ENCODE measurements at places on chromosomes 16 and 17.

- no peak for ATAC-seq
Measured at GRCh38 chr16:86085161-86085611, 186.2 kb downstream of the IRF8 start.

GRCh38 chr16:88904676-88905365, 38.4 kb upstream of the PABPN1L start:
- ATAC-seq: no peak

- ATAC-seq: peak; percentile 59
Measured at GRCh38 chr17:4199818-4200402, 56.9 kb downstream of the CYB5D2 start.

GRCh38 chr17:12973496-12974004, 44.3 kb downstream of the ELAC2 start:
- no peak for ATAC-seq

GRCh38 chr17:55872374-55872773, 121.5 kb downstream of the PCTP start:
- no peak for ATAC-seq

DNA sequence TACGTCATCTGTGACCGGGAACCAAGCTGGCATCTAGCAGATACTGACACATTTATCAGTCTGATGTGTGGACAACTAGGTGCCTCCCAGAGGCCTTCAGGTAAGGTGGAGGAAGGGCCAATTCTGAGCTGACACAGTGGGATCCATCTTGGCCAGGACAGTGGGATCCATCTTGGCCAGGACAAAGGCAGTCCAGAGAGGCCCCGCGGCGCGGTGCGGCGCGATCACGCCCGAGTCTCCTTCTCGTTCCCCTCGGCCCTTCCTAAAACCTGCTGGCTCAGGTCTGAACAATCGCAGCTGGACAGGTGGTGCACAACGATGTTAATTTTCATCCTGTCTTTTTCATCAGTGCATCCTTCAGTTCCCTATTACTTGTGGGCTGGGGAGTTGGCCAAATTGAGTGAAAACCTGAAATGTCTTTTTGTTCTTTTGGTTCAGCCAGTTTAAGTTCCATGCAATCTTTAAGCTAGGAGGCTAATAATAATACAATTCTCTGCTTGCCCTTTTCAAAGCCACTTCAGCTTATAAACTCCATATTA, 486 bp upstream of the WSB1 start:
- ATAC-seq: no peak

DNA sequence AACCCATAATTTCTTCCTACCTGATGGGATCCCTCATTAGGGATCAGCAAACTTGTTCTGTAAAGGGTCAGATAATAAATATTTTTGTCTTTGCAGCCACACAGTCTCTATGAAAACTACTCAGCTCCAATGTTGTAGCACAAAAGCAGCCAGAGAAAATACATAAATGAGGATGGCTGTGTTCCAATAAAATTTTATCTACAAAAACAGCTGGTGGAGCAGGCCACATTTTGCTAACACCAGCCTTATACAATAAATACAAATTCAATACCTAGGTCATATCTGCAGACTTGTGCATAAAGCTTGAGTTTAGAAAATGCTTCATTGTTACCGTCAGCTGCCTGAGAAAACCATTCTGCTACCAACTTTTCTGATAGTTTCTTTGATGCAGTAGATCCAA, 38.4 kb upstream of the INTS2 start:
- ATAC-seq: no peak

DNA sequence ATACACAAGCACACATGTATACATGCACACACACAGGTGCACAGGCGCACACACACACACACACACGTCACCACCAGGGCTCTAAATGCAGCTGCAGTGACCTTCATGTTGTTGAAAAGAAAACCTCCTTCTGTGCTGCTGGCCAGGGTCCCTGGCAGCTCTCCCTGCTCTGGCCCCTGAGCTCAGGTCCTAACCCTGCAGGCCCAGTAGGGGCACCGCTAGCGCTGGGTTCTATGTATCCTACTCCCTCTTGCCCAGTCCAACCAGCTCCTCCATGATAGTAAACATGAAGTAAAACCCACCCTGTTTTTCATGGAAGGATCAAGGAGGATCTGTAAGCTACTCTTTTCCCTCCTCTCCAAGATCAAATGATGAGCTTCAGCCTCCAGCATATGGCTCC, 172.8 kb downstream of the RBFOX3 start:
- ATAC-seq: no peak

GRCh38 chr16:85431431-85432124, 181.5 kb upstream of the GSE1 start:
- no peak for ATAC-seq

DNA sequence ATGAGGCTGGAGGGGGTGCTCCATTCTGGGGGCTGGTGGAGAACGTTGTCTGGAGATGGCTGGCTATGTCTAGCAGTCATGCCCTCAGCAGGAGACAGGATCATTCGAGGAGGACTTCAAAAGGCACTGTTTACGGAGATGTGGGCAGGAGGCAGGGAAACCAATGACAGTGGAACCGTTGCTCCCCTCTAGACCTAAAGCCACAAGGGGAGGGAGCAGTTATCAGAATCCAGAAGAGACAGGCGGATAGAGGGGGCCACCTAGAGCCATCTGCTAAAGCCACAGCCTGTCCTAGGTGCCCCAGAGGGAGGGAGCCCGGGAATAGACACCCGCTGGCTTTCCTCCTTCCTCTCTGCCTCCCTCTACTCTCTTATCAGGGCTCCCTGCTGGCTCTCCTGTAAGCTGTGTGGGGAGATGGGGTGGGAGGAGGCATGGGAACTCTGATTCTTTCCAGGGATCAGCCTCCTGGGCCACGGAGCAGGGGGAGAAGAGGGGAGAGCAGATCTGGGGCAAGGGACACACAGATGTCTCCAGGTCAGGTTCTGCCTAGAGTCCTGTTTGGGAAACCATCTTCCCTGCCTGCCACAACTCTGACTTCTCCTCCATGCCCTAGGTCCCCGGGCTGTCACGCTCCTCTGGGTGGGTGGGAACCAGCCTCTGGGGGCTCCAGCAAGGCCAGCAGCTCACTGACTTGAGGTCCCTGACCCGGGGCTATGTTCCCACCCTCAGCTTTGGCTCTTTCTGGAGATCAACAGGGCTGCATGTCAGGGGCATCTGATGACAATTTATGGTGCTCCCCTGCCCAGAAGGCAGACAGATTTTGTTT, 42.3 kb downstream of the IRX3 start:
- peak; percentile 14 for ATAC-seq

DNA sequence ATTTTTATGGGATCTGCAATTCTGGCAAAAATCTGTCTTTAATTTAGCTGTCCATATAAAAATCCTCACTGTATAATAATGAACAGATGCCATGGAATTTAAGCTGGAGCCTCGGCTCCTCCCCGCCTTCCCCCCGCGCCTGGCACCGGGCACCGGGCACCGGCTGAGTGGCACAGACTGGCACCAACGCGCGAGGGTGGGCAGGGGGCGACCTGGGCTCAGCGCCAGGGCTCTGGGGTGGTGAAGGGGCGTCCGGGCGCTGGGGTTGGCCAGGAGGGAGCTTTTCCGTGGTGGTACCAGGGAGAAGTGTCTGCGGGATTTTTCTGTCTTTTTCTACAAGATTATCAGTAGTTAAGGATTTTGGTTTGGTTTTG, 9.1 kb downstream of the NEUROD2 start:
- ATAC-seq: no peak

- ATAC-seq: no peak
Measured at GRCh38 chr16:70432356-70432722, 6.6 kb downstream of the ST3GAL2 start.

DNA sequence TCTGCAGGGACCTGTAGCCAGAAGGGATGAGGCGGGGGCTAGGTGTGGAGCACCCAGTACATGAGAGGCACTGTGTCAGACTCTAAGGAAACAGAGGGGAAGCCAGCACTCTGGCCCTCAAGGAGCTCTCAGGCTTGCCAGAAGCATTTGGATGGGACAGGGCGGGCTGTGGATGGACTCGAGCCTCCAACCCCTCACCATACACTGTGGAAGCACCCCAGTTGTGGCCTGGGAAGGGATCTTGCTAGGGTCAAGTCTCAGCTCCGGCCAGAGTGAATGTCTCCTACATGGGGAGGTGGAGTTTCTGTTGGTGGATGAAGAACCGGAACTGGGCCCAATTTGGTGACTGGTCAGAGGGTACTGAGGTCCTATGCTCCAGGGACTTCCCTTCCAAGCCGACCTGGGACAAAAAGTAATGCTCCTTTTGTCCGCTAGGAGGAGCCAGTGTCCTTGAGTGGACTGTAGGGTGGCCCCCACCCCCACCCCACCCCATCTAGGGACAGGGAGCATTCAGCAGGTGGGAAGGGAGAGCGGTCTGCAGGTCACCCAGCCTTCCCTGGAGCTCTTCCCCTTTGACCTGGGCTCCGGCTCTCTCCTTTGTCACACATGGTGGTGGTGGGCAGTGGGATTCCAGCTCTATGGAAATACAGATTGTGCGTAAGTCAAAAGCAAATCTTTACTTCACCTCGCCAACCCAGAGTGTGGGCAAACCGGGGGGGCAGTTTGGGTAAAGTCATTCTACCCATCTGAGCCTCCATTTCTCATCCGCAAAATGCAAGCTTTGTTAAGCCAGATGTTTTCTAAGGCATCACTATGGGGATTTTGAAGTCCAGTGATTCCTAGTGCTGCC, 20.4 kb upstream of the PHB1 start:
- no peak for ATAC-seq

DNA sequence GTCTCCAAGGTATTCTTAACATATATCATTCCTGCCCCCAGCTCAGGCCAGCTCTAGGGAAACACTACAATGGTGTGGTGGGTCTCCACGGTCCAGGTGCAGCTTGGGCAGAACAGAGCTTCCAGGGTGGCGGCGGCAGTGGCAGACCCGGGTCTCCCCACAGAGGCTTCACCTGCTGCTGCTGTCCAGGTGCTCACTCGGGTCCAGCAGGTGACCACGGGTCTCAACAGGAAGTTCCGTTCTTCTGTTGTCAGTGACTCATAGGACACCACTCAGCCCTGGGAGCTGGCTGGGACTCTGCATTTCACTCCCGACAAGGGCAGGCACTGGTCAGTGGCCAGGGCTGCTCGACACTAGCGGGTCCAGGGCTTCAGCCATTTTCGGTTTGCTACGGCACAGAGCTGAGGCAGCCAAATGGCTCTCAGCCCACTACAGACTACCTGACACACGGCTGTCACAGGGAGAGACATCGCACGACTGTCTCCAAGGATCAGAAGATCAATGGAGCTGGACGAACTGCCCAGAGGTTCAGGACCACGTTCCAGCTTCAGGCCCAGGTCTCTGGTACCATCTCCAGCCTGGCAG, 16.7 kb downstream of the MTHFSD start:
- ATAC-seq: no peak

GRCh38 chr16:87380403-87380802, 3.2 kb downstream of the FBXO31 start:
- ATAC-seq: no peak

- peak; percentile 53 for ATAC-seq
Measured at GRCh38 chr16:89918453-89919347, at the start of gene MC1R. Gene MC1R (plus strand): TSS chr16:89918862. CDS start chr16:89919259, 397 bp downstream.

DNA sequence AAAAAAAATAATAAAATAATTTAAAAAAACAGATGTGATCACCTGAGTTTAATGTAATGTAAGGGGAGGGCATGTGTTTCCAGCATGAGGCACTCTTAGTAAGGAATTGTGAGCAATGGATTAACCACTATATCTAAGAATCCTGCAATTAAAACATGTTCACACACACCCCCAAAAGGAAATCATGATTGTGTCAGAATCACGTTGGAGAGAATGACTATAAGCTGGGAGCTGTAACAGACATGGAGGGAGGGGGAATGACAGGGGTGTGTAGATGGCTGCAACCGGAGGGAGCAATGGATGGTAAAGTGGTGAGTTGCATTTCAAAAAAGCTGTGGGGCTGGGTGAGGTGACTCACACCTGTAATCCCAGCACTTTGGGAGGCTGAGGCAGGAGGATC, 13.6 kb upstream of the CCL22 start:
- no peak for ATAC-seq

- ATAC-seq: no peak
Measured at GRCh38 chr17:78832541-78832810, 8.1 kb downstream of the USP36 start.

GRCh38 chr16:74199066-74199841, 97.4 kb upstream of the PSMD7 start:
- no peak for ATAC-seq

GRCh38 chr17:19248928-19249574, 11.9 kb downstream of the EPN2 start:
- no peak for ATAC-seq

DNA sequence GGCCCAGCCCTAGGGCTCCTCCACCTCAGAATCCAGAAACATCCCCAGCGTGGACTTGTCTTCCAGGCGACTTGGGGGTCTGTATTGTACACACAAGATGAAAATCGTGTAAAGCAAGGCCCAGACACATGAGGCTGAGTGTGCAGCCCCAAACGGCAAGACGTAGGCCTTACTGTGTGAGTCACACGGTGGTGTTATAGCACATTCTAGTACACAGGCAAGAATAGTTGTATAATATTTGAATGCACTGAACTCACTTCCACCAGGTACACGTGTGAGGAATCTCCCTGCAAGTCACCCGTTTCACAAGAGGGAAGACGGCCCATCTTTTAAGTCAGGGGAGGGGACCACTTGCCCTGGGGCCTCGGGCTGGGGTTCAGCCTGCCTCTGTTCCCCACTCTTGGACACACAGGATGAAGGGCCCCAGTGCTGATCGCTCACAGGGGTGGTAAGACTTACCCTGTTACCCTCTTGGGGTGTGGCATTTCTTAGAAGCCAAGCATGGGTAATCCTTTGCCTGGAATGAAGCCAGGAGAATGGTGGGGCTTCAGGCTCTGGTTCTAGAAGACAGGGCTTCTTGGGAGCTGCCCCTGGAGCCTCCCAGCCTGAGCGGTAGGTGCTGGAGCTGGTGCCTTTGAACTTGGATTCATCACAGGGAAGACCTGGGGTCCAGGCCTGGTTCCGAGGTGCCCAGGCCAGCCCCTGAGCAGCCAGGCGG, 71.3 kb downstream of the SREBF1 start:
- peak; percentile 3 for ATAC-seq

- ATAC-seq: no peak
Measured at GRCh38 chr17:64110379-64111152, 19.4 kb downstream of the ERN1 start.

DNA sequence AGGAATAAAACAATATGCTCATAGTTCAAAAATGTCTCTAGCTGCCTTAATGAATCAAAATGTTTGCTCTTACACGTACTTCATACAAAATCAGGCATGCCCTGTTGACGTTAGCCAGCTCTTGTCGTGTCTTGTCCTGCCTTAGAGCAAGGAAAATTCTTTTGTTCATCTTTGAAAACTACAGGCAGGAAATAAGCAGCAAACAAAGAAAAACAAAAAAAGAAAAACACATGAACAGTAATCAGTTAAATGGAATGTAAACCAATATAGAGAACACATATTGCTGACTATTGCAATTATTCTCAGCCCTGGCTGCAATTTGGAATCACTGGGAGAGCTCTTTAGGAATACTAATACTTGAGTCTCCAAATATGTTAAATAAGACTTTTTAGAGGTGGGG, 1.7 kb downstream of the CAPNS2 start:
- no peak for ATAC-seq

GRCh38 chr17:73090396-73091202, 1.9 kb downstream of the SLC39A11 start:
- no peak for ATAC-seq

- peak; percentile 90 for ATAC-seq
Measured at GRCh38 chr17:29042679-29043538, at the start of gene PIPOX. Gene PIPOX (plus strand): TSS chr17:29043141. CDS start chr17:29043226, 85 bp downstream.

- ATAC-seq: no peak
Measured at GRCh38 chr17:60750640-60751039, 73.0 kb downstream of the BCAS3 start.

GRCh38 chr17:78618264-78619066, 41.3 kb upstream of the DNAH17 start:
- no peak for ATAC-seq

GRCh38 chr17:41894791-41895331, 23.9 kb downstream of the ACLY start:
- ATAC-seq: no peak
